ENCODE measurements at places on chromosomes 5 and 9.

DNA sequence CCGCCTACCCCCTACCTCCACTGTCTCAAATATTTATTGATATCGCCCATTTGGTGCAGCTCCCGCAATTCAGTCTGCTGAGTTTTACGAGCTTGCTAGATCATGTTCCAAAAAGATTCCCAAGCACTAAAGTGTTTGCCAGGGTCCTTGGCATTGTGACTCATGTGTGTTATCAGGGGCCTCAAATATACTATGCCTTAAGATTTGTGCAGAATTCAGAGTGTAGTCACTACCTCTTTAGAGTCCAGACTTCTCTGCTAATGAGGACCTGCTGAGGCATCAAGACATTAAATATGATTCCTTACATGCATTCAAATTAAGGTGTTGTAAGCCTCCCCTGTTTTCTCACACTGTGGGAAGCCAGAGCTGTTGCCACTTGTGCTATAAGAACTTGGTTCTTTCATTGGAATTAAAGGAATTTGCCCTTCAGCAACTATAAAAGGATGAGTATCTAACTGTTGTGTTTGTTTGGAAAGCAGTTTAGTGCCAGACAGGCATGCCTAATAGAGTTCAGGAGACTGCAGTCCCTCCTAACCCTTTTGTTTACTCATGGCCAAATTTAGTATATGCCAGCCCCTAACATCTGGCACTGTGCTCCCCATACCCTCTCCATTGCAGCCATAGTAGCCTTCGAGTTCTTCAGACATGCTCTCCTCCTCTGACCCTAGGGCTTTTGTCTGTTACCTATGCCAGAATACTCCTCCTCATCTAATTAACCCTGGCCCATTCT is 316.4 kb downstream of the NR3C1 start:
- DNase-seq, result no peak

- no peak for DNase-seq
Measured at GRCh38 chr9:131668439-131669268, 71.2 kb downstream of the RAPGEF1 start.

DNA sequence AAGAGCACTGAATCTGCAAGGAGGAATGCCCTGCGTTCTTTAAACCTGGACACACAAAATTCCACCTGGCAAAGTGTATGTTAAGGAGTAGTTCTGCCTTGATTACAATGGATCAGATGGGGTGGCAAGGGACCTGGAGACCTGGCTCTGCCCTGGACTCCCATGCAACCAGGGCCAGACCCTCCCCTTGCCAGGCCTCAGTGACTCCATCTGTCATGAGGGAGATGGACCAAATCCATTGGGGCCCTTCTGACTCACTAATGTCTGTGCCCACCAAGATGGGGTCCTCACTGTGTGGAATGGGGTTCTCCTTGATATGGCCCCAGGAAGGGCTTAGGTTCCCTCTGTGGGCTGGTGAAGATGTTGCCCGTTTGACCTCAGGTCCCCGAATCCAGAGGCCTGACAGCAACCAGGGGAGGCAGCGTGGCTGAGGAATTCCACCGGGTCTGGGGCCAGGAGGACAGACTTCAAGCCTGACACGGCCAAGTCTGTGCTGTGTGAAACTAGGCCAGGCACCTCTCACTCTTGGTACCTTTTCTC is 100.3 kb downstream of the PAX5 start:
- no peak for DNase-seq

- no peak for DNase-seq
Measured at GRCh38 chr5:133706506-133707430, 94.4 kb upstream of the FSTL4 start.

- DNase-seq, result no peak
Measured at GRCh38 chr5:69224520-69224919, 10.2 kb upstream of the CDK7 start.

DNA sequence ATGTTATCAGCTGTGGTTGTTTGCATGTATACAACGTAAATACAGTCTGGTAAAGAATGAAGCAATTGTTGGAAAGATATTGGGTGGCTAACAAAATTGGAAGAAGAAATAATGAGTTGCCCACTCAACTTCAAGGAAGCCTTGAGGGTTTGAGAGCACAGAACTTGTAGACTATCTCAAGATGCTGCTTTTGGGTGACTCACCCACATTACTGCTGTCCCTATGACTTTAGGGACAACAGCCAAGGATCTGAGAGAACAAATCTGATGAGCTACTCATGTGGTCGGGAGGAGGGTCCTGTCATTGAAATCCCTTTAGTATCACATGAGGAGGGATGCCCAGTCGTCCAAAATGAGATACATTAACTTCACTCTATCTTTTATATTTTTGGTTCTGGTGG is 261.8 kb downstream of the GAS1 start:
- DNase-seq, result no peak

DNA sequence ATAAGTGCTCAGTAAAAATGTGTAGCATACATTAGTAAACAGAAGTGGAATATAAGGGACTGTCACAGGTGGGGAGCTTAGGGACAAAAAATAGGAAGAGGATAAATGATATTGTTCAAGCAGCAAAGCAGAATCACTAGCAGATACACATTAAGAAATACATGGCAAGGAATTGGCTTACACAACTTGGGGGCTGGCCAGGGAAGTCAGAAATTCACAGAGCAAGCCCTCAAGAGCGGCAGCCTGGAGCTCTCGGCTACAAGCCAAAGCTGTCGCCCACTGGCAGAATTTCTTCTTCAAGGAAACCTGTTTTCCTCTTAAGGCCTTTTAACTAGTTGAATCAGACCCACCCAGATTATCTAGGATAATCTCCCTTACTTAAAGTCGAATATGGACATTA is 73.0 kb upstream of the SMIM23 start:
- no peak for DNase-seq

DNA sequence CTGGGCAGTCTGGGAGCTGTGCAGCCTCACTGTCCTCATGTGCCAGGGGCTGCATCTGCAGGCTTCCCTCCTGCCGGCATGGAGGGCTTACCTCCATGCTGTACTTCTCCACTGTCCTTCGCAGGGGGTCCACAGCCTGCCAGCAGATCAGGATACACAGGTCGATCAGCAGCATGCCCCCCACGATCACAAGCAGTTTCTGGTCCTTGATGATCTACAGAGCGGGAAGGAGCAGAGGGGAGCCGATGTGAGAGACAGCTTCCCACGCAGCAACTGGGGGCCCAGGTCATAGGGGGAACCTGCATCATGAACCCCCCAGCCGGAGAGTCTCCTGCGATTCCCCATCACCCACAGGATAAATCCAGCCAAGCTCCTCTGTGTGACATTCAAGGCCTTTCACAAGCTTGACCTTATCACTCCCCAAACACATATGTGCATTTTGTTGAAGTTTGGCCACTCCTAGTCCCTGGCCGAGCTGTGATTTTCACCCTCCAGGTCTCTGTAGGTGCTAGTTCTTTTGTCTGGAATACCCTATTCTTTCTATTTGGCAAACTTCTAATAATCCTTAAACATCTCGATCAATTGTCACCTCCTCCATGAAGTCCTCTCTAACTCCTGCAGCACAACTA is 107.3 kb upstream of the TBC1D2 start:
- no peak for DNase-seq

DNA sequence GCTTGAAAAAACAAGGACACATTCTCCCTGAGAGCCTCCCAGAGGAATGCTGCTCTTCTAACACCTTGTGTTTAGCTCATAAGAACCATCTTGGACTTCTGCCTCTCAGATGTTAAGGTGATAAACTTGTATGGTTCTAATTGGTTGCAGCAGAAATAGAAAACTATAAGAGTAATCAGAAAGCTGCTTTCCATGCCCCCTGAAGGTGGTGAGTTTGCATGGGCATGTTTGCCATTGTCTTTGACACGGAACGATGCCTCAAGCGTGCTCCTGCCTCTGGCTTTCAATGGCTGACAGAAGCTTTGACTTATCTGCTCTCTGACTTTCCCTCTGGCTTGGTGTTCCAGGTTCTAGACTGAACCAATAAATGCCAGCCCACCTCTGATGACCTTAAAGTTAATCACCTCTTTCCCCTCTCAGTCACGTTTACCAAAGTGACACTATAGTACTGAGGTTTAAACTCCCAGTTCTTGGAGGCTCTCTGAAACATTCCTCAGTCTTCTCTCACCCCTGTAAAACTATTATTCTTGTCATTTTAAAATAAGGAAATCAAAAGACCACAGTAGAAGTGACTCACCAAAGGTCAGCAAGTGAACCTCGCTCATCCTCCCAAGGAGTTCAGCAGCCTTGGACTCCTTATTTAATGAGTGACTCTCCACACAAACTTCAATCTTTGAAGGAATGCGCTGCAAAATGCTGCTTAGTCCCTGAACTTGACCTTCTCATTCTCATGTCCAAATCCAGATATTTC is 103.6 kb downstream of the PIK3R1 start:
- no peak for DNase-seq

GRCh38 chr5:154519359-154519758 is 41.3 kb upstream of the HAND1 start:
- DNase-seq, result no peak

DNA sequence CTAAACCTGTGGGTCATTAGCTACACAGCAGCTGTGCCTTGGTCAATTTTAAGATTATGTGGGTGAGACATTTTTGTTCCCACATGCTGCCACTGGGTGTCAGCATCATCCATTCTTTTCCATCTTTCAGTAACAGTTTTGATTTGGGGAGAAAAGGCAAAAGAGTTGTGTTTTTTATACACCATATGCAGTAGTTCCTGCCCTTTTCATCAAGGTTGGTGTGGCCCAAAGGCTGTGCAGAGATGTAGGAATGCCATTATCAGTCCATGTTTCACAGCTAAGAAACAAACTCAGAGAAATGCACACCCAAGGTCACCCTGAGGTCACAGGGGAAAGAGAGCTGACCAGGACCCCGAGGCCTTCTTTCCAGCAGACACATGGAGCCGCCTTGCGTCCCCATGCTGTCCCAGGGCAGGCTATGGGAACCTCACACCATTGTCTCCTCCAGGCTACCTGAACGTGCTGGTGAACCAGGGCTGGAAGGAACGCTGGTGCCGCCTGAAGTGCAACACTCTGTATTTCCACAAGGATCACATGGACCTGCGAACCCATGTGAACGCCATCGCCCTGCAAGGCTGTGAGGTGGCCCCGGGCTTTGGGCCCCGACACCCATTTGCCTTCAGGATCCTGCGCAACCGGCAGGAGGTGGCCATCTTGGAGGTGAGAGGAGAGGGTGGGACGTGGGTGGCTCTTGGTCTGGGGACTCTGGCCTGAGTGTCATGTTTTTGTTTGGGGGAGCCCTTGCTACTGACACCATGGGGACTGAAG is 27.8 kb upstream of the GRPEL2 start:
- peak; percentile 51 for DNase-seq

GRCh38 chr5:36802187-36802586 is 74.4 kb upstream of the NIPBL start:
- DNase-seq, result no peak

DNA sequence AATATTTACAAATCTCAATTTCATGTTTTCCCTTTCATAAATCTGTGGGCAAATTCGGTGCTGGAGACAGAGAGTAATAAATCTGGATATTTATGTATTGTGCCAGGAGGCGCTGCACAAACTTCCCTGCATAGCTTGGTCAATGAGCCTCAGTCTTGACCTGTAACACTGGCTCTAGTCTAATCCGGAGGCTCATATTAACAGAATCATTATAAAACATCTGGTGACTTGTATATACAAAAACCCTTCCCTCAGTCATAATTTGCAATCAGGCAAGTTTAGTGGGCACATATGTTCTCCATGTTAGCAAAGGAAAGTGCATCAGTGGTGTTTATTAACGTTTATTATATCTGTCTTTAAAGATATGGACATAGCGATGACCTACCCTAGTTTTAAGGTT is 104.0 kb upstream of the BNC2 start:
- no peak for DNase-seq

DNA sequence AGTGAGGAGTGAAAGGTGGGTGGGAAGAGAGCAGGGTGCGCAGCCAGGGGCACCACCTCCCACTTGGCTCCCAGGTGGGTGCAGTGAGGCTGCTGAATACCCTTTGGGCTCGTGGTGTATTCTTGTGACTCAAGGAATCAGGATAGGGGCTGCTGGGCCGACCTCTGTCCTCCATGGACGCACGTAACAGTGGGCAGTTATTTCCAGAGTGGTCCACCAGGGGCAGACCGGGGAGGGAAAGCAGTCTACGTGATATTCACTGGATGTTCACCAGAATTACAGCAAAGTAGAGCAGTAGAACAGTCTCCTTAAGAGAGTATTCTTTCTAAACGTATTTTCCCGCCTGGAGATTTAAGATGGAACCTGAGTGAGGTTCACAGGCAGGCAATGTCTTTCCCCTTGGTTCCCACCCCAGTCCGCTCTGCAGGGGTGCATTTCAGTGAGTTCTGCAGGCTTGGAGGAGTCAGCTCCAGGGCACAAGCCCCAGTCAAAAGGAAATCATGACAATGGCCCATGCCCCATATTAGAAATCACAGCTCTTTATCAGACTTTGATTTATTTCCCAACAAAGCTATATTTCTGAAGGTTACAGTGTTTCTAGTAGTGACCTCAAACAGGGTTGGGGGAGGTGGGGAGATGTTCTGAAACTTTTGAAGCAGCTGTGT is 88.7 kb downstream of the SYK start:
- no peak for DNase-seq

GRCh38 chr5:148816782-148817181 is 9.6 kb upstream of the ADRB2 start:
- DNase-seq, result no peak

DNA sequence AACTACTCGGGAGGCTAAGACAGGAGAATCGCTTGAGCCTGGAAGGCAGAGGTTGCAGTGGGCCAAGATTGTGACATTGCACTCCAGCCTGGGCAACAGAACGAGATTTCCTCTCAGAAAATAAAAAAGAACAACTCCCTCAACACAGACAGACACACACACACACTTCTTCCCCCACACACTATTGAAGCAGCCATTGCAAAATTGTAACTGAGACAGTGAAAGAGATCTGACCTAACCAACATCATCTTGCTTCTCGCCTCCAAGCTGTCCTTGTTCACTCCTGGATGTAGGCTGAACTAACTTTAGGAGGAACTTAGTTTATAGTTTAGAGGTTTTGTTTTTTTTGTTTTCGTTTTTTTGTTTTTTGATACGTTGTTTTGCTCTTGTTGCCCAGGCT is 13.0 kb upstream of the PLIN2 start:
- DNase-seq, result no peak

GRCh38 chr5:154740957-154741356 is 14.2 kb upstream of the LARP1 start:
- DNase-seq, result peak; percentile 49

- DNase-seq, result peak; percentile 27
Measured at GRCh38 chr9:98222885-98223691, 30.7 kb upstream of the CORO2A start.

GRCh38 chr9:135609366-135609955 is 29.9 kb downstream of the GLT6D1 start:
- no peak for DNase-seq

Measured in right hindlimb (tissue), 1 donor.